RCC 7860 (cell line): ENCODE measurements at places on chromosomes 1 and 21.

DNA sequence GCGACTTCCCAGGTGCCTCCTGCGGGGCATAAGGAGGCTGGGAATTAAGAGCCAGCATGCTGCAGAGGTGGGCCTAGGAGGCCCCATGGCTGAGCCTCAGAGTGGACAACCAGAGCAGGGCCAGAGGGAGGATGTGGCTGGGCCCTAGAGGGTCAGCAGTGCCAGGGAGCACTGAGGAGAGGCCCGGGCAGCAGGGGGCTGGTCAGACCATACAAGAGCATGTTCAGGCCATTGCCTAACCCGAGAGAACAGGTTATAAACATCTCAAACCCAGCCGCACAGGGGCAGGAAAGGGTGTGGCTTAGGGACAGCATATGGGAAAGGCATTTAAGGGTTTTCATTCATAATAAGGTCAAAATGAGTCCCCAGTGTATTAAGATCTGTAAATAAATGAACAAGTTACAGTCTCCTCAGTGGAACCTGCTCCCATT lies 51.1 kb downstream of the IER5 start:
- DNase-seq: no peak

GRCh38 chr1:182331387-182331786 lies 60.2 kb downstream of the GLUL start:
- no peak for DNase-seq

- DNase-seq: no peak
Observed at GRCh38 chr1:97563926-97564325, 356.9 kb downstream of the DPYD start.

DNA sequence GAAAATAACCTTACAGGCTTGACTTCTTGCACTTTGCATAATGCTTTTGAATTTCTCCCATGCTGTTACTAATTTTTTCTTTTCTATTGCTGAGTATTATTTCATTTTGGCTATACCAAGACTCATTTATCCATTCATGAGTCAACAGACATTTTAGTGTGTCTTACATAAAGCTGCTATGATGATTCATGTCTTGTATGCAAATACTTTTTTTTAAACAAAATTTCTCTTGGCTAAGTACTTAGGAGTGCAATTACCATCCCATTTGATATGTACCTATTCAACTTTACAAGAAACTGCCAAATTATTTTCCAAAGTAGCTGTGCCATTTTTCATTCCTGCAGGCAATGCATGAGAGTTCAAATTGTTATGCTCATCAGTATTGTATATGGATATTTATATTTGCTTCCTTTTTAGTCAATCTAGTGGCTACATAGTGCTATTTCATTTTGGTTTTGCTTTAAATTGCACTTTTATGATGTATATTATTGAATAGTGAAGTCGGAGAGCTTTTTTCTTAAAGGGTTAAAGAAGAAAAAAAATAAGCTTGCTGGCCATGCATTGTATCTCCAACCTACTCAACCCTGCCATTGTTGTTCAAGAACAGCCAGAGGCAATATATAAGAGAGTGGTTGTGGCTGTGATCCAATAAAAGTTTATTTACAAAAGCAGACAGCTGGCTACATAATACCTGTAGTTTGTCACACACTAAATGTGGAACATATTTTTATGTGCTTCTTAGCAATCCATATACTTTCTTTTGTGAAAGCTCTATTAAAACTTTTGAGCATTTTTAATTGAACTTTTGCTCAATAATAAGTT lies 862.8 kb downstream of the KCNT2 start:
- no peak for DNase-seq

GRCh38 chr1:94614168-94614815 lies 72.7 kb upstream of the F3 start:
- no peak for DNase-seq

DNA sequence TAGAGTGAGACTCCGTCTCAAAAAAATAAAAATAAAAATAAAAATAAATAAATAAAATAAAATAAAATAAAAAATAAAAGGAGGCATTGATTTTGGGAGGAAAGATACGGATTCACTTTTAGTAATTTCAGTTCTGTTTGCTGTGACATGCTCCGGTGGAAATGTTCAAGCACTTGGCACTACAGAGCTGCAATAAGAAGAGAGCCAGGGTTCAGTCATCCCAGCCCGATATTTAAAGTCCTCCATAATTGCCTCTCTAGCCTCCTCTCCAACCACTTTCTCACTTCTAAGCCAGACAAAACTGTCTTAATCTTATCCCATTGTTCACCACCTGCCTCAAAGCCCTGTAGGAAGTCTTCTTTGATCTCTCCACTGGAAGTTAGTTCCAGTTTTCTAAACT lies 55.0 kb upstream of the MACF1 start:
- no peak for DNase-seq

DNA sequence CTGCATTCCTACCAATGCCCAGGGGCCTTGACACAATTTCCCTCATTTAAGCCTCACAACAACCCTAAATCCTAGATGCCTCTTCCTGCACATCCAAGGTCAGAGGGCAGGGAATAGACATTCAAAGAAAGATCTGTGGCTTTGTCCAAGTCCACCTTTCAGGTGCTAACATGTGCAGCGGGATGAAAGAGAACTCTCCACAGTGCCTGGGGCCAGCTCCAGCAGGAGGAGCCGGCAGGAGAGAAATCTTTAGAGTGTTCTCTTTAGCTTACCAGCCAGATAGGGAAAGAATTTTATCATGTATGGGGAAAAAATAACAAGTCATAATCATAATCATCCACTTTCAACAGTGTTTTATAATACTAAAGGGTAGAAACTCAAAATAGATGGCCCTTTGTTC lies 319.7 kb downstream of the MATN1 start:
- no peak for DNase-seq

GRCh38 chr1:214404571-214405213 lies 123.7 kb downstream of the SMYD2 start:
- DNase-seq: peak; percentile 95

GRCh38 chr1:76939050-76939816 lies 72.0 kb downstream of the ST6GALNAC5 start:
- peak; percentile 86 for DNase-seq

DNA sequence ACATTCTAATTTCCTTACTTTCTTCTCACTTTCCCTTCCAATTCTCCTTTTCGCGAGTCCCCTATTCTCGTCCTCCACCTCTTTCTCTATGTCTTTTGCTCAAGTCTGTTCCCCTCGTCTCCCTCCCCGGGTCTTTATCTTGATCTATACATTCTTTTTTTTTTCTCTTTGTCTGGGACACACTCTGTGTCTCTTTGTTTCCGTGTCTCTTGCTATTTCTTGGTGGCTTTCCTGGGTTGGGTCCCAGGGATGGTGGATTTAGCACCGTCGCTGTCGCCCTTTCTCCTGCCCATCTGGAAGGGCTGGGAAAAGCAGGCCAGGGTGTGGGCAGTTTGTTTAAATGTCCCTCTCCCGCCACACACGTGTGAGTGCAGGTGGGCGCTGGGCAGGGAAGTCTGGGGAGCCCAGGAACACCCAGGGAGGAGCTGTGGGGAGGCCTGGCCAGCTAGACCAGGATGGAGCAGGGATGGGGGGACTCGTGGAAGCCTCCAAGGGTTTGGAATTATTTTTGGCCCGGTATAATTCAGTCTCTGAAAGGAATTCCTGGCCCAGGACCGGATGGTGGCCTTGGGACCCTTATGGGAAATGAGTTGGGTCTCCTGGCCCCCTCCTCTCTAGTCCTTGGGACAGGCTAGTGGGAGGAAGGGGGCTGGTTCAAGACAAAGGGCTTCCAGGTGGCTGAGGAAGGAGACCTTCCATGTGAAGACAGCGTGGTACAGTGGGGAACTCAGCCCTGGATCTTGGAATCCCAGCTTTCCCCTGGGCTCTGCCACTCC lies 9.5 kb upstream of the ID3 start:
- no peak for DNase-seq

GRCh38 chr1:212774584-212774983 lies 17.0 kb downstream of the NSL1 start:
- no peak for DNase-seq

GRCh38 chr1:72122099-72122880 lies 160.0 kb downstream of the NEGR1 start:
- no peak for DNase-seq

DNA sequence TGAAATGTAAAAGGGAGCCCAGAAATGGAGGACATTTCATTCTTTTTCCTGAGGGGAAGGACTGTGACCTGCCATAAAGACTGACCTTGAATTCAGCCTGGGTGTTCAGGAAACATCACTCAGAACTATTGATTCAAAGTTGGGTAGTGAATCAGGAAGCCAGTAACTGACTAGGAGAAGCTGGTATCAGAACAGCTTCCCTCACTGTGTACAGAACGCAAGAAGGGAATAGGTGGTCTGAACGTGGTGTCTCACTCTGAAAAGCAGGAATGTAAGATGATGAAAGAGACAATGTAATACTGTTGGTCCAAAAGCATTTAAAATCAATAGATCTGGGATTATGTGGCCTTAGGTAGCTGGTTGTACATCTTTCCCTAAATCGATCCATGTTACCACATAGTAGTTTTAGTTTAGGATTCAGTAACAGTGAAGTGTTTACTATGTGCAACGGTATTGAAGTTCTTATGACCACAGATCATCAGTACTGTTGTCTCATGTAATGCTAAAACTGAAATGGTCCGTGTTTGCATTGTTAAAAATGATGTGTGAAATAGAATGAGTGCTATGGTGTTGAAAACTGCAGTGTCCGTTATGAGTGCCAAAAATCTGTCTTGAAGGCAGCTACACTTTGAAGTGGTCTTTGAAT lies 2.9 kb downstream of the RGS2 start:
- no peak for DNase-seq
